ENCODE measurements at places on chromosomes 11 and 22. TPM values are rescaled to one million over a fixed set of nuclear protein-coding genes. Genes with fewer than 3 reads are reported as not detected.
A peak's percentile ranks its signal among the peaks of the same experiment; 100 is the strongest.

GRCh38 chr11:70111269-70112016 is 33.3 kb downstream of the ANO1 start:
- H3K4me1 ChIP-seq = peaks cover 5% of the 10 kb centered on the region
- peaks cover 7% of the 10 kb centered on the region for H3K27me3 ChIP-seq
- no peak for DNase-seq
- no peak overlapping the region for H3K27ac ChIP-seq
- H3K36me3 ChIP-seq = no peaks in the 10 kb centered on the region

GRCh38 chr22:30038219-30038618 is 42.0 kb upstream of the HORMAD2 start:
- no peak for DNase-seq
- H3K36me3 ChIP-seq = no peaks in the 10 kb centered on the region
- no peaks in the 10 kb centered on the region for H3K27me3 ChIP-seq
- H3K27ac ChIP-seq = no peak overlapping the region

GRCh38 chr11:126607776-126608541 is 252.5 kb downstream of the ST3GAL4 start:
- no peak overlapping the region for H3K4me3 ChIP-seq
- no peak for DNase-seq
- no peak overlapping the region for H3K27ac ChIP-seq
- peaks cover 2% of the 10 kb centered on the region for H3K4me1 ChIP-seq

- H3K4me3 ChIP-seq = no peak overlapping the region
- H3K36me3 ChIP-seq = no peaks in the 10 kb centered on the region
- H3K27ac ChIP-seq = no peak overlapping the region
Measured at GRCh38 chr22:37517826-37518450, 1.3 kb downstream of the CARD10 start.

DNA sequence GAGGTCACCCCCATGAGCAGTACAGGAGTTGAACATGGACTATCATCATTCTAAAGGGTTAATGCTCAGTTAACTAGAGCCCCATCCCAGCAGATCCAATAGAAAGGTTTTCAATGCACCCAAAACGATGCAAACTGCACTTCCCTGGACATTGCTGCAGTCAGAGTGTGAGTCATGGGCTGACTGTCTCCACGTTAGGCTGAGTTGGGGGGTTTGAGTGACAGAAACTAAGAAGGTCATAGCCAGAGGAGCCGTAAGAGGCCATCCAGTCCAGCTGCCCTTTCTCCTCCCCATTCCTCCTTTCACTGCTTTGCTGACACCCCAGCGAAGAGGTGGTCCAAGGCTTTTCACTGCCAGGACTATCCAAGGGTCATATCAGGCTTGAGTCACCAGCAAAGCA is 10.5 kb upstream of the OR2AT4 start:
- H3K4me1 ChIP-seq = peaks cover 11% of the 10 kb centered on the region
- H3K36me3 ChIP-seq = no peaks in the 10 kb centered on the region
- H3K27ac ChIP-seq = no peak overlapping the region
- H3K27me3 ChIP-seq = peaks cover 28% of the 10 kb centered on the region
- no peak for DNase-seq

- DNase-seq = no peak
- no peaks in the 10 kb centered on the region for H3K4me1 ChIP-seq
- no peak overlapping the region for H3K27ac ChIP-seq
- peaks cover 2% of the 10 kb centered on the region for H3K36me3 ChIP-seq
- no peak overlapping the region for H3K4me3 ChIP-seq
- no peaks in the 10 kb centered on the region for H3K27me3 ChIP-seq
Measured at GRCh38 chr11:6561288-6561687, 42.1 kb downstream of the RRP8 start.

DNA sequence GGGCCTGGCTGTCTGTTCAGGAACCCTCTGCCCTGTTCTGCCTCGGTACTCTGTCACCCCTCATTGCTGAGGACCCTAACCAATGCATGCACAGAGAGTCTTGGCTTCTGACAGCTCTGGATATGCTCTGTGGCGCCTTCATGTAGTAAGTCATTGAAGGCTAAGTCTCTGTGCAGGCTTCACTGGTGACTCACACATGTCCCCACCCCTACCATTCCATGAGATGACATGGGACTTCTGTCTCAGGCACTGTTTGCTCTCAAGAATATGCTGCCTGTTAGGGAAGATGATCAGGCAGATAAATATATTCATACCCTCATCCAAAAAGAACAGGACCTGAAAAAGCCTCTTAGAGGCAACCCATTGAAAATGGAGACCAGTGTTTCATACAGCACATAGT is 43.6 kb upstream of the HORMAD2 start:
- no peaks in the 10 kb centered on the region for H3K36me3 ChIP-seq
- DNase-seq = no peak
- no peak overlapping the region for H3K27ac ChIP-seq
- H3K27me3 ChIP-seq = no peaks in the 10 kb centered on the region

DNA sequence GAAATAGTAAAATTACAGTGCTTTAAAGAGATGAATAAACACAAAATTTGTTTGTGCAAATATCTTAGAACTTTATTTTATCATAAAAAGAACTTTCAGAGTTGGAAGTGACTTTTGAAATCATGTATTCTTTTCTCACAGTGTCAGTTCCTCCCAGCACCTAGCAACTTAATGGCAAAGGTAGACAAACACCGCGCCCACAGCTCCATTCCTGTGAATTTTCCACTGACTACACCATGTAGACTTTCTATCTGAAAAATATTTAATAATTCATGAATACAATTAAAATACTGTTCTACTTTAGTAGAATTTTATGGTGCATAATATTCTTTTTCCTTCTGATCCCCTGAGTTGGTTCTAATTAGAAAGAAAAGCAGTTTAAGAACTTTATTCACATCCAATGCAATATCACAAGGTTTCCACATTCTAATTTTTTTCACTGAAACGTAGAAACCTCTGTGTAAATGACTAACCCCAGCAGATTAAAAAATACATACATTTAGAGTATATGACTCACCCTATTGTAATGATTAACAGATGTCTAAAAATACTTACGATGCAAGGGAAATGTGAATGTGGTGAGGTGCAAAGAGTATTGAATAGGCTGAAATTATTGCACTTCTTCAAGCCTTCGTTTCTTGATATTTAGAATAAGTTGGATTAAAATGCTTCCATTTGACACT is 218.2 kb upstream of the CCDC179 start:
- H3K36me3 ChIP-seq = no peaks in the 10 kb centered on the region
- H3K4me3 ChIP-seq = no peak overlapping the region

- H3K4me3 ChIP-seq = no peak overlapping the region
- H3K27ac ChIP-seq = no peak overlapping the region
- no peak for DNase-seq
- H3K4me1 ChIP-seq = peaks cover 8% of the 10 kb centered on the region
- peaks cover 25% of the 10 kb centered on the region for H3K27me3 ChIP-seq
Measured at GRCh38 chr11:47589977-47590861, 3.7 kb downstream of the FAM180B start.

- H3K27me3 ChIP-seq = peaks cover 3% of the 10 kb centered on the region
- H3K4me3 ChIP-seq = no peak overlapping the region
- H3K4me1 ChIP-seq = peaks cover 9% of the 10 kb centered on the region
- no peak for DNase-seq
Measured at GRCh38 chr11:19656140-19656541, 56.5 kb upstream of the NAV2 start.

DNA sequence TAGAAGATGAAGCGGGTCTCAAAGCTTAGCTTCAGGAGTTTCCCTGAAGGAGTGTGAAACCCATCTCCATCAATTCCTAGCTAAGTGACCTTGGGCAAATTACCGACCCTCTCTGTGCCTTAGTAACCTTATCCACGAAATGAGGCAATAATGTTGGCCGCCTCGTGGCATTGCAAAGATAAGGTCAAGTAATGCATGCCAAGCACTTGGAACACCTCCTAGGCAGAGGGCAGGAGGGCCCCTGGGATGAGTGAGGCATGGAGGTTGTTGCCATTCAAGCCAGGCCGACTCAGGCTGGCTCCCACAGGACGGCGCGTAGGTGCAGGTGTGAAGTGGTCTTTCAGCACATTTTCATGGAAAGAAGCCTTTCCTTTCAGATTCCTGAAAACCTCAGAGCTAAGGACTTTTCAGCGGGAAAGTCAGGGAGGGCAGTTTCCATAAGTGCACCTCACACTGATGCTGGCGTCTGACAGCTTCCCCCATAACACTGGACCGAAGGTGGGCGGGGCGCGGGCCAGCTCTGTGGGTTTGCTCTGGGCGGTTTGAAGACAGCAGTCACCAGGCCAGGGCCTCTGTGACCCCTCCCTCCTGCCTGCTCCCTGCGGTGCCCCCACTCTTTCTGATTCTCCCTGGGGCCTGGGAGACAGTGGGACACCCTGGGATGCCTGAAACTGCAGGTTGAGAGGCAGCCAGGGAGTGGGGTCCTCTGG is 25.2 kb downstream of the RPS6KA4 start:
- DNase-seq = no peak
- no peaks in the 10 kb centered on the region for H3K36me3 ChIP-seq
- H3K27ac ChIP-seq = no peak overlapping the region
- H3K4me1 ChIP-seq = no peaks in the 10 kb centered on the region

DNA sequence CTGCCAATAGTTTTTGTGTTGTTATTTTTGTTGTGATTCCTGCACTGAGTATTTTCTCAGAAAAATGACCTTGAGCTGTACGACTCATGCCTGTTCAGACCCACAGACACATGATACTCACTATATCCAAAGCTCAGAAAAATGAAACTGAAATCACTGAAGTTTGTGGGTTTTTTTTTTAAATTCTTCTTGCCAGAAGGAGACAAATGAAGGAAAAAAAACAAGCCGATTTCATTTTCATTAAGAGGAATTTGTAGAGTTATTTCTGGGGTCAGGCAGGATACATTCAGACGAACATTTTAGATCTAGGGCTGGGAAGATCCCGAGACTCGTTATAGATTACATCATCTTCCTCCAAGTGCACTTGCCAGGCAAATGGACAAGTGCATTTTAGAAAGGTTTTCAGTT is 60.4 kb downstream of the BMAL1 start:
- peaks cover 68% of the 10 kb centered on the region for H3K4me1 ChIP-seq
- peak overlapping the region; percentile 68 for H3K4me3 ChIP-seq
- H3K27ac ChIP-seq = peak overlapping the region; percentile 77
- DNase-seq = no peak

- H3K27ac ChIP-seq = no peak overlapping the region
- peaks cover 2% of the 10 kb centered on the region for H3K27me3 ChIP-seq
- no peak for DNase-seq
- H3K36me3 ChIP-seq = no peaks in the 10 kb centered on the region
- peaks cover 9% of the 10 kb centered on the region for H3K4me1 ChIP-seq
- H3K4me3 ChIP-seq = no peak overlapping the region
Measured at GRCh38 chr11:66887526-66887925, 30.7 kb downstream of the LRFN4 start.

- H3K36me3 ChIP-seq = no peaks in the 10 kb centered on the region
- no peak overlapping the region for H3K27ac ChIP-seq
- H3K4me3 ChIP-seq = no peak overlapping the region
- no peaks in the 10 kb centered on the region for H3K4me1 ChIP-seq
- no peaks in the 10 kb centered on the region for H3K27me3 ChIP-seq
Measured at GRCh38 chr11:132610216-132610615, 922.1 kb downstream of the OPCML start.

GRCh38 chr11:59261150-59261549 is 48.4 kb upstream of the MPEG1 start:
- H3K36me3 ChIP-seq = no peaks in the 10 kb centered on the region
- H3K27me3 ChIP-seq = no peaks in the 10 kb centered on the region
- DNase-seq = no peak
- no peaks in the 10 kb centered on the region for H3K4me1 ChIP-seq
- H3K4me3 ChIP-seq = no peak overlapping the region
- H3K27ac ChIP-seq = no peak overlapping the region

GRCh38 chr11:18720808-18721560 is 5.0 kb downstream of the IGSF22 start:
- peak overlapping the region; percentile 81 for H3K4me3 ChIP-seq
- no peaks in the 10 kb centered on the region for H3K27me3 ChIP-seq
- DNase-seq = peak; percentile 88
- no peak overlapping the region for H3K27ac ChIP-seq
- H3K4me1 ChIP-seq = peaks cover 6% of the 10 kb centered on the region

DNA sequence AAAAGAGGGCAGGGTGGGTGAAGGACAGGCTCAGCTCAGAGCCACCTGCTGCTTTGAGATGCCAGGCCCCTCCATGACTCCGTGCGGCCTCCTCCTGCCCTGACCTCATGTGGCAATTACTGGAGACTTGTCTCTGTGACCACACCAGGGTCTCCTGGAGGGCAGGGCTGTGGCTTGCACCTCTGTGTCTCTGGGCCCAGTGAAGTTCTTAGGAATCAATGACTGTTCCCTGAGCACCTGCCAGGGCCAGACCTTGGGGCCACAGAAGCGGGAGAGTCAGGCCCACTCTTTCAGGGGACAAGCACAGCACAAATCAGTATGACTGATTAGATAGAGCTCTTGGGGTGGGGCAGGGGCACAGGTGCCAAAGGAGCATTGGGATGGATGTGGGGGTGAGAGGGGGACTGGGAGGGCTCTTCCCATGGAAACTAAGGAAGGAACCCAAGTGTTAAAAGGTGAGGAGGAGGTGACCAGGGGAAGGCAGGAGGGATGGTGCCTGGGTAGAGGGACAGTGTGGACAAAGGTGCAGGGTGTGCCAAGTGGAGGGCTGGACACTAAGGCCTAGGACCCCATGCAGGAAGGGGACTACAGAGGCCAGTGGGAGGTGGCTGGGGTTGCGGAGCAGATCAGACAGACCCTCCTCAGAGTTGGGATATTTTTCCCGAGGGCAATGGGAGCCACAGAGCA is 77.3 kb upstream of the SHISAL1 start:
- peaks cover 16% of the 10 kb centered on the region for H3K27me3 ChIP-seq
- no peaks in the 10 kb centered on the region for H3K4me1 ChIP-seq
- H3K27ac ChIP-seq = no peak overlapping the region

DNA sequence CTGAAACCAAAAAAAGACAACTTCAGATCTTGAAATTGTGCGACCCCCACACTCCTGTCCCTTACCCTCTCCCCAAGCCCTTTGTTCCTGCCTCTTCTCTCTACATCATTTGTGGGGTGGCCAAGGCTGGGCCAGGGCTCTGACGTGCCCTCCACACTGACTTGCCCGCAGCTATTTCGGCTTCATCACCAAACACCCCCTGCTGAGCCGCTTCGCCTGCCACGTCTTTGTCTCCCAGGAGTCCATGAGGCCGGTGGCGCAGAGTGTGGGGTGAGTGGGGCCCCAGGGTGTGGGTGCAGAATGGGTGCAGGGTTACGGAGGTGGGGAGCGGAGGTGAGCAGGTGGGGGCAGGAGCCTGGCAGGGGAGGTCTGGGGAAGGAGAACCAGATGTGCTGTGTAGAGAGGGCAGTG is 9.5 kb downstream of the MAPK8IP2 start:
- H3K36me3 ChIP-seq = no peaks in the 10 kb centered on the region
- H3K4me1 ChIP-seq = peaks cover 3% of the 10 kb centered on the region
- peaks cover 37% of the 10 kb centered on the region for H3K27me3 ChIP-seq
- DNase-seq = no peak
- H3K4me3 ChIP-seq = no peak overlapping the region
- no peak overlapping the region for H3K27ac ChIP-seq

Gene HBE1
- total RNA-seq = not detected

Gene CCDC81
- total RNA-seq = 0.90 TPM

Gene WEE1
- total RNA-seq = 52.4 TPM

Gene OR10D3
- total RNA-seq = not detected
